ENCODE measurements at places on chromosomes 7 and 10.

- no peak for DNase-seq
Observed at GRCh38 chr7:138377306-138377705, 82.8 kb upstream of the TRIM24 start.

DNA sequence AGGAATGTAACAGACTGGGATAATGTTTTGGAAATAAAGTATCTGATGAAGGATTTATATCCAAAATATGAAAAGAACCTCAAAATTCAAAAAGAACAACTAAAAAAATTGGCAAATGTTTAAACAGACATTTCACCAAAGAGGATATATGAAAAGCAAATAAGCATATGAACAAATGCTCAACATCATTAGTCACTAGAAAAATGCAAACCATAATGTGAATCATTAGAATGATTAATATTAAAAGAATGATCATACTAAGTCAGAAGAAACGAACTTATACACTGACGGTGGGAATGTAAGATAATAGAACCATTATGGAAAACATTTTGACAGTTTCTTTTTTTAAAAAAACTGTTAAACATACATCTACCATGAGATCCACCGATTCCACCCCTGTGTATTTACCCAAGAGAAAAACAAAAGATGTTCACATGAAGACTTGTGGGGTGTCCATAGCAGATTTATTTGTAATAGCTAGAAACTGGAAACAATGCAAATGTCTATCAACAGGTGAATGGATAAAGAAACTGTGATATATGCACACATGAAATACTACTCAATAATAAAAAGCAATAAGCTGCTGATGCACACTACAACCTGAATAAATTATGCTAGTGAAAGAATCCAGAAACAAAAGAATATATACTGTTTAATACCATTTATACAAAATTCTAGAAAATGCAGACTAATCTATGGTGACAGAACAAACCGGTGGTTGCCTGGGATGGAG, 35.7 kb downstream of the PRKG1 start:
- DNase-seq, result no peak

DNA sequence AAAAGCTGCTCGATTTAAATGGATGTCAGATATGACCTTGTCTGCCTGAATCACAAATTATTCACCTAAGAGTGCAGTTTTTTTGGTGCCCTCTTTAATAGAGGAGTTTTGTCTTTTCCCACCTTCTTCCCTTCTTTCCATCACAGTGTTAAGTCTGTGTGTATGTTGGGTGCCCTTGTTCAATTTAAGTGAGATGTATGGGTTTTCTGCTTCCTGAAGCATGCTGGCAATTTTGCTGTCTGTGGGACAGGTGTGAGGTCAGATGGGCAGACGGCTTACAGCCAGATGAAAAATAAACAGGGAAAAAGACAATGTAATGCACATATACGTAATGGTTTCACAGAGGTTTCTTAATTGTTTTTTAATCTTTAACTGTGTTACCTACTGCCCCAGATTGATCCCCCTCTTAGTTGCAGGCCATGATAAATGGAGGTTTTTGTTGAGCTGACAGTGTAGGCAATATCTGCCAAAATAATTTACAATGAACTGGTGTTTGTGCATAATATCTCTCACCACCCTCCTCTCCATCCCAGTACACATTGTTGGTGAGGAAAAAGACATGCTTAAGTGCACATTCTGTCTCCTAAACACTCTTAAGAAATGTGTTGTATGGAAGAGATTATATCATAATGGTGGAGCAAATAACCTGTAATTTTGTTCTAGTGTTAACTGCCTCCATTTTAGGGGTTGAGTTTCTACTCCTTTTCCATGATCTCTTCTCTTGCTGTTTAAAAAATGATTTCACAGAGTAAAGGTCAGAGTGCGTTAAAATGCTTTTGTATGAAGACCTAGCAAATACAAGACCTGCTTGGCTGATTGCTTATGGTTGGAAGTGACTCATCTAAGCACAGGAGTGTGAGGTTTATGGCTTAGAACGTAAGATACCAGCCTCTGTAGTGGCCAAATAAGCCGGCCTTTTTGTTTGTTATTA, 123.9 kb downstream of the LRRC4 start:
- no peak for DNase-seq

GRCh38 chr7:30911561-30911969, at the start of gene AQP1:
AQP1 (plus strand) TSS chr7:30911853; CDS start chr7:30911910, 57 bp downstream.
- no peak for DNase-seq

- no peak for DNase-seq
Observed at GRCh38 chr7:155850001-155850436, 37.8 kb upstream of the SHH start.

- no peak for DNase-seq
Observed at GRCh38 chr7:140058517-140058916, 4.2 kb downstream of the PARP12 start.

GRCh38 chr7:36875794-36876193, 151.5 kb upstream of the AOAH start:
- DNase-seq, result no peak

GRCh38 chr7:151402029-151402835, 7.6 kb downstream of the WDR86 start:
- DNase-seq, result no peak

DNA sequence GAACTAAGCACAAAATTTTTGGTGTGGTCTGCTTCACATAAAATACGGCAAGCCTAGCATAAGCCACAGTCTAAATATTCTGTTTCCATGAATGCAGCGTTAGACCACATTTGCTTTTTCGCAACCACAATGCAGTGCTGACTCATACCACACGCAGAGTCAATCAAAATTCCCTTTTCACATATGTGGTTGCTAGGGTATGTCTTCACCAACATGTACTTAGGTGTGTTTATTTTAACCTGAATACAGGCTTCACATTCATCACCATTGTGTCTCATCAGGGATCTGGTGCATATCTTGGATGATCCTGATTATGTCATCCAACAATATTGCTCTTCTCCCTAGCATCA, 90.8 kb downstream of the CHN2 start:
- DNase-seq, result no peak

- DNase-seq, result no peak
Observed at GRCh38 chr7:117472335-117472734, 7.5 kb upstream of the CFTR start.

Data from NCI-H1105 (cell line).